Common myeloid progenitor, CD34-positive (primary cell): ENCODE measurements at places on chromosomes 7 and 10.
A peak's percentile ranks its signal among the peaks of the same experiment; 100 is the strongest.

DNA sequence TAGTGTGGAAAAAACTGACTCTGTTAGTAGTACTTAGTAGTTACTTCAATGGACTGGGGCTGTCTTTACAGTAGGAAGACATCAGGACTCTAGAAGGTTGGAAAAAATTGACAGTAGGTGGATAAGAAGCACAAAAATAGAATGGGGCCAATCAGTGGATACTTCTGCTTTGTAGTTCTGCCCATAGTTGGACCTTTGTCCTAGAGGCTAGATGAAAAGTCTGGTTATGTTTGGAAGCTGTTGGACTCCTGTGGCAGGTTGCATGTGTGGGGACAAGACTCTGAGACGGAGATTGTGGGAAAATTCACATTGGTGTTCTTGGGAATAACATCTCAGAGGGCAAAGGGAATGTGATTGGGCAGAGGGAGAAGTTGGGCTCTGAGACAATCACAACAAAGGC, 18.6 kb upstream of the KBTBD2 start:
- DNase-seq = no peak

DNA sequence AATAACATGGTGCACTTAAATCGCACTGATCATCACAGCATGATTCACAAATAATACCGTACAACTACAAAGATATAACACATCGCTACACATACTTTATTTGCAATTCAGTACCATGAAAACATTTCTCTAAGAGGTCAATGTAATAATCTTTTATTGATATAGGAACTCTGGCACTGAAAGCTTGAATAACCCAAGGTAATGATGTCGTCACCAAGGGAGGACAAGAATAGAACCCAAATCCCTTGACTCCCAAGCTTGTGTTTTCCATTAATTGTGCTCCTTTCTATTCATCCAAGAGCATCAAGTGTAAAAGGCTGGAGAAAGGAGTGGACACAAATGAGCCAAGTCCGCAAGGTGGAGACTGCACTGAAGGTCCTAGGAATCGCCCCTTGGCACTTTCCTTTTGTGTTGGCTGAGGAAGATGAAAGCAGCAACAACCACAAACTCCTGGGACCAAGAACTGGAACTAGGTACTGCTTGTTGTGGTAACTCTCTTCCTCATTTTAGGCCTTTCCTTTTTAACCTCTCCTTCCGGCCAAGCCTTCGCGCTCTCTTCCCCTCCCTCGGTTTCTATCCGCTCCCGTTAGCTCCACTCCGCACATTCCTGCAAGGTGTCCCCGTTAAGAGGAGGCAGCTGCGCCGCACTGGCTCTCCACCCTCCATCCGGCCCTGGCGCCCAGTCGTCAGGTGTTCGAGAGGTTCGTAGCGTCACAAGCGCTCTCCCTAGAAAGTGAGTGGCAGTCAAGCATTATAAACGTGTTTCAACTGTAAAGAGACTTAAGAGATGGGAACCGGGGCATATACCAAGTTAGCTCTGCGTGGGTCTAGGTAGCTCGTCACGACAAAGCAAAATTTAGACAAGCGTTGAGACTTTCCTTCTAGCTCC, 1.0 kb upstream of the CBLL1 start:
- DNase-seq = peak; percentile 87

DNA sequence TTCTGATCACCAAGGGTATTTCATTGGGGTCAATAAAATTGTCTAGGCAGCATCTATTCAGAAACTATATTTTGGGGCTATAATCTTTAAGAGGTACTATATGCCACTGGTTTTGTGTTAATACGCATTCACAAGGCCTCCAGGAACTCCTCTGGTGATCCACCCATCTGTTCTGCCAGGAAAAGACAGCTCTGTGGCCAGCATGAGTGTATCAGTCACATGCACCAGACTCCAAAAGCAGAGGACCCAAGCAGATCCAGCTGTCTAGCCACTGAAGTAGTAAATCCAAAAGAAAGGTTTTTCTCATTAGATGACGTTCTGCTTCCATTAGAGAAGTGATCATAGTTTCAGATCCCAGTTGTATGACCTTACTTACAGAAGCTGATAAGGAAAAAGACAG, 199.6 kb upstream of the CELF2 start:
- DNase-seq = no peak

DNA sequence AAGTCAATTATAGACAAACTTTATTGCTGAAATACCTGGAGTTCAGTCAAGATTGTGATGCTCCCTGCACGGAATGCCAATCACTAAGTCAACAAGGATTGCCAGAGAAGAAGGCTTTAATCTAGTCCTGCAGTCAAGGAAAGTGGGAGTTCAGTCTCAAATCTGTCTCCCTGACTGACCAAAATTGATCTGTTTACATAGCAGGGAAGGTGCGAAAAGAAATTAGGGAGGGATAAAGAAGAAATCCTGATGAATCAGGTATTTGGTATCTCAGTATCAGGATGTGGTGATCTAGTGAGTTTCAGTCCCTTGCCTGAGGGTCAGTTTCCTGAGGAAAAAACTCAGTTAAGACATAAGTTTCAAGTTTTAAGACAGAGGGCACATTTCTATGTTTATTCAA, 2.1 kb upstream of the AKR1D1 start:
- no peak for DNase-seq
